ENCODE measurements at places on chromosomes 2 and 18.

- no peak for DNase-seq
Measured at GRCh38 chr2:225512876-225513540, 113.5 kb downstream of the NYAP2 start.

GRCh38 chr18:43893001-43893637, 615.8 kb upstream of the SYT4 start:
- DNase-seq: no peak

DNA sequence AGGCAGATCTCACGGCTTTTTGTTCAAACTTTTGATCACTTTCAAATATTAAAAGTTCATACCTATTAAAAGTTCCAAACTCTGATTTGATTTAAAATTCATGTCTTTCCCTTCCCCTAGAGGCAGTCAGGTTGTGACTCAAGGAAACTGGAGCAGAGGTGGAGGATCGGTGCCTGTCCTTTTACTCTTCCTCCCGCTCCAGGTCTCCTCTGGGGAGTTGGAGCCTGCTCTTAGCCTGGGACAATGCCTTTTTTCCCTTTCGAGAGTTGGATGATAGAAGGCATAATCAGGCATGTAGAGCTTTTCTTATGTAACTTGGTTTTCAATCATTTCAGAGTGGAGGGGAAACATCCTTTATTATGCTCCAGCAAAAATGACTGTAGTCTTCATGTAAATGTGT, 1706.1 kb upstream of the CELF4 start:
- DNase-seq: no peak

- DNase-seq: no peak
Measured at GRCh38 chr2:162006337-162006736, 67.7 kb downstream of the DPP4 start.

- DNase-seq: no peak
Measured at GRCh38 chr18:65955747-65956146, 204.9 kb downstream of the CDH7 start.

GRCh38 chr2:214261683-214262082, 149.2 kb upstream of the VWC2L start:
- DNase-seq: no peak

- no peak for DNase-seq
Measured at GRCh38 chr2:233702238-233702637, 9.5 kb downstream of the UGT1A6 start.

DNA sequence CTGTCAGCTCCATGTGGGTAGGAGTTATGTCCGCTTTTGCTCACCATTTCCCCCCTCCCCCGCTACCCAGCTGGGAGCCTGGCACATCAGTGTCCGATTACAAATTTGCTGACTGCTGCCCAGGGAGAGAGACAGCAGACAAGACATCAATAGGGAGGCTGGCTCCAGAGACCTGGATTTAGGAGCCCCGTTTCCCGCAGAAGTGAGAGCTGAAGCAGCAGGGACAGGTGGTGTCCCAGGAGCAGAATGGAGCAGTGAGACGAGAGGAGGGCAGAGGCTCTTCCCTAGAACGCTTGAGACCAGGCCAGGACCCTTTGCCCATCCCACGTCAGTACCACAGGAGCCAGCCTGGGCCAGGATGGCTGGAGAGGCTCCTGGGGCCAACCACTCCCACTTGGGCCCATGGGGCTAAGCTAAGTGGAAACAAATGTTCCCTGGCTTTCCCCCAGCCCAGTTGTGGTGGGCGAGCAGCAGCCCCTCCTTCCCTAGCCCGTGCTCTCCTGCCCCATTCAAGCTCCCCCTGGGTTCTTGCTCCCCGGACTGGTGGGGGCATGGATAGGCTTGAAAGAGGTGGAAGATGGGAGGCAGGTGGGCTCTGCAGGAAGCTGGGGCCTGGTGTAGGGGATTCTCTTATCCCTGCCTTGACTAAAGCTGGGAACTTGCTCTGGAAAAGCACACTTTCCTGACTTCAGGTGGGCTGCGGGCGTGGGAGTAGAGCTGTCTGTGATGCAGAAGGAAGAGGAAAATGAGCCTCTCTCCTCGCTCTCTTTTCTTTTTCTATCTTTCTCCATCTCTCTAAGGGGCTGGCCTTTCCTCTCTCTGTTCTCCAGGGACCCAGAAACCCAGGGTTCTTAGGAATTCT, 4.1 kb upstream of the WNT6 start:
- peak; percentile 47 for DNase-seq

DNA sequence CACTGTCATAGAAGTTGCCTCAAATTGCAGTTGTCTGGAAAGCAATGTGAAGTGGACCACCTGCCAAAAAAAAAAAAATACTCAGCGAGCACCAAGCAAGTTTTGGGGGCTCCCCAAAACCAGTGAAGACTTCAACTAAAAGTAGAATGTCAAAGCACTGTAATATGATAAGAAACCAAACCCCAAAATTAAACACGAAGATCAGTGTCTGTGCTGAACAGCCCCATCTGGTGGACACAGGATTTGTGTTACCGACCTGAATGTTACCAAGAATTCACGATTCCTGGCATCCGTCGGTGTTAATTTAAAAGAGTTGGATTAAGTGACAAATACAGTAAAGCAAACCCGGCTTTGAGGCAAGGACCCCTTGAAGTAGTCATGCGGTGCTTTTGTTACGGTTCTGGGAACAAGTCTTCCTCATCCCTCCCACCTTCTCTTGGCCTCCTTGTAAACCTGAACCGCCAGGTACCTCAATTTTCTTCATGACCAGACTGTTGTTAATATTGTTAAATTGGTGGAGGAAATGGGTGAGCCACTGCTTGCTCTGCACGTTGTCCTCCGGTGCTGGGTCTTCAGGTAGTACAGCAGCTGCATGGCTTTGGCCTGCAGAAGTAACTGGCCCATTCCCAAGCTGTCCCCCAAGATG, 31.3 kb upstream of the SSB start:
- DNase-seq: peak; percentile 61

- no peak for DNase-seq
Measured at GRCh38 chr2:239390546-239391285, 10.1 kb downstream of the HDAC4 start.

DNA sequence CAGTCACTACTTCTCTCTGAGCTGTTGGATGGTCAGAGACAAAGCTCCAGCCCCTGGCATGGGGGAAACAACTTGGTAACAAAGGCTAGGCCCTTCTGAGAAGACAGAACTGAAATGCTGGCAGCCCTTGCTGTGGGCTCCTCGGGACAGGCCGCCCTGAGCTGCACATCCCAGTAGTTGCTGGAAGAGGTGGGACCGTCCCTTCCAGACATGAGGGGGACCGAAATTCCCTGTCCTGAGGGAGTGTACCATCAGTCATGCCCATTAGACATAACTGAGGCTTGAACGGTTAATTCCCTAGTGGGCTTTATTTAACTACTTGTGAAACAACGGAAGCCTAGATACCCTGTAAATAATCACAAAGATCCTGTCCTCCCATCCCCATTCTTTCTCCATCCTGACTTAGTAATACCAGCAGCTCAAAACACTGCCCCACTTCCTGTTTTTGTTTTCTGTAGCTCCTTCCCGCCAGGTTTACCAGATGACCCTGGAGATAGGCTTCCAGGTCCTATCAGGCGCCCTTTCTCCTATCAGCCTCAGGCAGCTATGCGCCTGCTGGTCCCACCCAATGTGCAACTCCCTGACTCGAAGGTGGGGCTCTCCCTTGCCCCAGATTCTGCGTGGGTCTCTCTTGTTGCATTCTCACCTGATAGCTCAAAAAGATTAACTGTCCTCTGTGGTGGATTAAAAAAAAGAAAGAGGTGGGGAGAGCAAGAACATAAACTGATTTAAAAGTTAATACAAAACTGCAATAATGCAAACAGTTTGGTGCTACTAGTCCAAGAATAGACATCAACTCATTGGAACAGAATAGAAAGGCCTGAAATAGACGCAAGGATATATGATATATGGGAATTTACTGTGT, 37.0 kb upstream of the NT5DC4 start:
- DNase-seq: no peak

DNA sequence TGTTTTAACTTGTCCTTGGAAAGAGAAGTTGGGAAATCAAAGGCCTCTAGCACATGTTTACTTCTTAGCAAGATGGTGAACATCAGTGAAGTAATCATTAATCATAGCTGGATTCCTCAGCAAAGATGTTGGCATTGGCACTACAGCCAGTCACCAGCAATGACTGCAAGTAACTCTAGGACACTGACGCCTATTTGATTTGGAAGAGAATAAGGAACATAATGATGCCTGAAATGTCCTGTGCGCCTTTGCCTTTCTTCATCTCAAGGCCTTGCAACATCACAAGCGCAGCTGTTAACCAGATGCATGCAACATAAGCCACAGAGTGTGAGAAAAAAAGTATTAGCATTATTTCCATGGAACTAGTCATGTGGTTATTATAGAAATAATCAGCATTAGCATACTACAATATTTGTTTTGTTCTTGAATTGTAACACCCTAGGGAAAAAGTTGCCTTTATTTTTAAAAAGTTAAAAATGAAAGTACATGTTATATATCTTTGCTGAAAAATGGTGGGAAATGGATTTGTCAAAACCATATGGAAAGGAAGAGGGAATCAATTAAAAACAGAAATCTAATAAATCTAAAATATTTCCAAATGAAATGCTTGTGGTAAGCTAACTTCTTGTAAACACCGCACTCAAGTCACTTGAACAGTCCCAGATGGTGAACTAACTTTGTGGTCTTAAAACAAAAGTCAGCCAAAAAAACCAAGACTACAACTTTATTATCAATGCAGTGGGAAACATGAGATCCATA, 55.6 kb downstream of the THADA start:
- no peak for DNase-seq

- DNase-seq: no peak
Measured at GRCh38 chr18:58796220-58796619, 68.5 kb upstream of the ZNF532 start.

DNA sequence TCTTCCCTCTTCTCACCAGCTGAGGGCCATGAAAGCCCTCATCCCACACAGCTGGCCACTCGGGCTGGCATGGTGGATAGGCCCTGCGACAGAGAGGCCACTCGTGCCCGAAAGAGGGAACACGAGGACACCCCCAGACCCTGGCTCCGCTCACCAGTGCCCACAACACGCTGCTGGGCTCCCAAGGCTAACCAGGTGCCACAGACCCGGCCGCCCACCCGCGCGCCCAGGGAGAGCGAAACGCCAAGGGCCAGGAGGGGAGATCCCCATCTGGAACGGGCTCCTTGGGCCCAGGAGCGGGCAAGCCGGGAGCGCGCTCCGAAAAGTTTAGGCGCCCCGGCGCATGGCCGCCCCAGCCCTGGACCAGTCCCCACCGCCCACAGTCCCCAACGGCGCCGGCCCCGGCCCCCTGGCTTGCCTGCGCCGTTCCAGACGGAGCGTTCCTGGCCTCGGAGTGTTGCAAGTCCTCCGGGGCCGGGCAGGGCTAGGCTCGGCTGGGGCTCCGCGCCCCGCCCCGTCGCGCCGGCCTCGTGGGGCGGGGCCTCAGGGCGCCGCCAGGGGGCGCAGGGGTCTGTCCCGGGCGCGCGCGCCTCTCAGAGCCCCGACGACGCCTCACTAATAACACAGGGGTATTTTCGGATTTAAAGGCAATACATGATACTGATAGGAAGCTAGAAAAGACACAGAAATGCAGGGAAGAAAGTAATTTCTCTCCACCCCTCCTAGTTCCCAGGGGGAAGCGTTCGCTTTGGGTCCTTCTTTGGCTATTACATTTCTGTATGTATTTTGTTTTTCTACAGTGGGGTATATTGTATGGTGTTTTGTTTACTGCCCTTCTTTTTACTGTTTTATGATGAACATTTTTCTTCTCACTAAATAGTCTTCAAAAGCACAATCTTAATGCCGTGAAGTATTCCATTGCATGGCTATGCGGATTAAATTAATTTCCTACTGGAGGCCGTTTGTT, at the start of gene TMBIM1:
TMBIM1 (minus strand) TSS at position 456 of the 967 bp plus-strand sequence. CDS start 10,362 bp downstream, outside the sequence.
- DNase-seq: peak; percentile 91

GRCh38 chr2:193542762-193543161, 1348.0 kb upstream of the TMEFF2 start:
- no peak for DNase-seq

GRCh38 chr2:238872628-238873380, 24.9 kb downstream of the TWIST2 start:
- DNase-seq: no peak

DNA sequence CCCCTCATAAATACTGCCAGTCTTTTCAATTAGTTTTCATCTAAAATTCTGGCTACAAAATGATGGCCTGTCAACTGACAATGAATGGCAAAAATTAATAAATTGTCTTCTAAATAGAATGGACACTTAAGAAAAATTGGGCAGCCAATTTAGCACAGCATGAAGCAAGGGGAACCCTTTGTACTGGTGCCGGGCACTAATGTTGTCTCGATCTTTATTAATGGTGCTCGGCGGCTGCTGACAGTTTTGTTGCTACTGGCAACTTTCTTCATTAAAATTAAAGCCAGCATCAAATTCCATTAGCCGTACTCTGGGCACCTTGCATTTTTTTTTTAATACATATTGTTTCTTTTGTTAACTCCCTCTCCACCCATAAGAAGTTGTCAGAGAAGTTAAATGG, 309.3 kb downstream of the GBX2 start:
- DNase-seq: no peak

DNA sequence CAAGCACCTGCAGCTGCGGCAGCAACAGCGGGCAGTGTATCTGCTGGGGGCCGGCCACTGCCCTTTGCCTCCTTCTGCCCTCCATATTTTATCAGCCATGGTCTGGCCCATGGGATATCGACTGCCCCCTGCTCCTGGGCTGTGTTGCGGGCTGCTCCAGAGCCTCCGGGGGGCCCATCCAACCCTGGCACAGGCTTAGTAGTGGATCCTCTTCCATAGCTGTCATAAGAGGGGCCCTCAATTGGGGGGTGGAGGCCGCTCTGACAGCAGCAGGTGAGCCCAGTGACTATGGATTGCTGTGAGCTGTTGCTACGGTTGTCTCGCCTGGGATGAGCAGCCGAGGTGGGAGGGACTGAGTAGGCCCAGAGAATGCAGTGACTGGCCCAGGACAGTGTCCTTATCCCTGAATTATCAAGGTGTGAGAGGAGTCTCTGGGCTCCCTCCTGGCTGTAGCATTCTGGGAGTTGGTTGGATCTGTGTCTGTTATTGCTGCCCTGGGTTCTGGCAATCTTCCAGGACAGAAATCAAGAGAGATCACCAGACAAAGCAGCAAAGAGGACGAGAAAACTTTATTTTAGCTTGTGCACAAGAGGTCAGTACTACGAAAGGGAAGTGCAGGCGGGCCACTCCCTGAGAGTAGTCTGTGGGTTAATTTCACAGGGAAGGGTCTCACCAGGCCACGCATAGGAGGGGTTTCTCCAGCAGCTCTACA, 145.1 kb downstream of the ASB1 start:
- no peak for DNase-seq

DNA sequence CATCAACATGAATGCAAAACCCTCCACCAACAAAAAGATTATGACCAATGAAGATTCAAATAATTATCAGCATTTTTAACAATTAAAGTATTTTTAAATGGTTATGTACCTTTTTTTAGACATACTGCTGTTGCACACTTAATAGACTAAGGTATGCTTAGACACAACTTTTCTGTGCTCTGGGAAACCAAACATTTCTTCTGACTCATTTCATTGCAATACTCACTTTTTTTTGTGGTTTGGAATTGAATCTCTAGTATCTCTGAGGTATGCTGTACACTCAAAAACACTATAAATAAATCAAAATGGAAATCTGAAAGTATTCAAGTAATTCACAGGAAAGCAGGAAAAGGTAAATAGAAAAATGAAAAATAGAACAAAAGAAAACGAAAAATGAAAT, 247.9 kb upstream of the POU3F3 start:
- DNase-seq: no peak

- DNase-seq: no peak
Measured at GRCh38 chr2:150674283-150674682, 186.8 kb upstream of the RND3 start.

- no peak for DNase-seq
Measured at GRCh38 chr2:72780477-72780876, 45.4 kb downstream of the EXOC6B start.

GRCh38 chr2:101267671-101268656, 15.3 kb downstream of the CNOT11 start:
- DNase-seq: no peak
